ENCODE measurements at places on chromosomes 5 and 9.

GRCh38 chr5:110167384-110167783, 477.7 kb downstream of the MAN2A1 start:
- no peak for DNase-seq

- DNase-seq = no peak
These were observed 730 bp downstream of the WWC1 start for GRCh38 chr5:168291964-168292785.

GRCh38 chr9:95458666-95459065, 58.1 kb downstream of the PTCH1 start:
- DNase-seq = no peak

DNA sequence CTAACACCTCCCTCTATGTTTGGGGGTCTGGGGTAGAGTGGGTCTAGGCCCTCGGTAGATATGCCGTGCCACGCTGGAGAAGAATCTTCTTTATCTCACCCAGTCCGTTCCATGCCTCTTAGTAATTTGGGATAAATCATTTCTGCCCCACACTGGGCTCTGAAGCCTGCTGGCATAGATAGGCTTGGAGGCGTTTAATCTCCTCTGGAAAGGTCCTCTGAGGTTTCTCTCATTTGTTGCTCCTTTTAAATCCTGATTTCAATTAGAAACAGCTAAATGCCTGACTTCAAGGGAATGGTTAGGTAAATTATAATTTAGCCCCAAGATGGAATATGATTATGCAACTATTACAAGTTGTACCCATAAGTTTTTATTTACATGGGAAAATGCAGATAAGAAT, 57.8 kb upstream of the AKNA start:
- no peak for DNase-seq

DNA sequence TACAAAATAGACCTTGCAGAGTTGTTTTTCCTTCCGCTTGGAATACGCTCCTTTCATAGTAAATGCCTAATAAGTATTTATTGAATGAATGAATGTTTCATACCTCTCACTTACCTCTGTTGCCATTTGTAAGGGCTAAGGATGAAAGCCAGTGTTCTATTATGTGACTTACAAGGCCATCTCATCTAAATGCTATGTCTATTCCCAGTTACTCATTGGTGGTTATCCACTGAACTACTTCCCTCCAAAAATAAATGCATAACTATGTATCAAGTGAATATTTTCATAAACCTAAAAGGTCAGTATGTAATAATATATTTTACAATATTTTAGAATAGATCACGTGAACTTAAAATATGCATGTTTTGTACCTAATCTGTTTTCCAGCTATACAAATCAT, 670.5 kb upstream of the RGMB start:
- DNase-seq = no peak

DNA sequence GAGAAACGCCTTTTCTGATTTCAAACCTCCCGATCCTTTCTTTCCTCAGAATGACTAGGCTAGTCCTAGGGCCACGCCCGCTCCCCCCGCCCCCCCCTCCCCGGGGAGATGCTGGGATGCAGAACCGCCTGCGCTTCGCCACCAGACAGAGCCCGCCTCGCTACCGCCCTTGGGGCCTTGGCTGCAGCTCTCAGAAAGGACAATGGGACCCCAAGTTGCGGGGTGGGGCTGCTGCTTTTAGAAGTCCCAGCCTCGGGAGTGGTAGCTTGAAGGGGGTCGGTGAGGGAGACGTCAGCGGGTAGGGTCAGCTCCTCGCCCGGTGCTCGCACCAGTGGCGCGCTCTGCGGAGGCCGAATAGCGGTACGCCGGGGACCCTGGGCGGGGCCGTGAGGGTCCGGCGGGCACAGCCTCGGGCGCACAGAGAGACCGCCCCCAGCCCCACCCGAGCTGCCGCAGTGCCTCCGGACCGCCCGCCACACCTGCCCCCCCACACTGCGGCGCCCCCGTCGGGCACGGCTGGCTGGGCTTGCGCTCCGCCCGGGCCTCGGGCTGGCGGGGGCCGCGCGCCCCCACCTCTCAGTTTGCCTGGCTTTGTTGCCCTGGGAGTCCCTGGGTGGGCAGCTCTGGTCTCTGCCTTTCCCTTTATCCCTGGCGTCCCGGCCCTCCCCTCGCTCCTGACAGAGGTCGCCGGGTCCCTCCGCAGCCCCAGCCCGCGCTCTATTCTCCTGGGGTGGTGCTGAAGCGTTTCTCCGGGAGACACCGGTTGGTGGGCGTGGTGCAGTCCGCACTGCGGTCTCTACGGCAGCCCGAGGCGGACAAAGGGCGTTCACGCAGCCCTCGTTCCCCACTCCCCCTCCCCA, 1.2 kb downstream of the MAP1B start:
- no peak for DNase-seq

GRCh38 chr5:170554521-170555267, 50.9 kb downstream of the KCNIP1 start:
- no peak for DNase-seq

DNA sequence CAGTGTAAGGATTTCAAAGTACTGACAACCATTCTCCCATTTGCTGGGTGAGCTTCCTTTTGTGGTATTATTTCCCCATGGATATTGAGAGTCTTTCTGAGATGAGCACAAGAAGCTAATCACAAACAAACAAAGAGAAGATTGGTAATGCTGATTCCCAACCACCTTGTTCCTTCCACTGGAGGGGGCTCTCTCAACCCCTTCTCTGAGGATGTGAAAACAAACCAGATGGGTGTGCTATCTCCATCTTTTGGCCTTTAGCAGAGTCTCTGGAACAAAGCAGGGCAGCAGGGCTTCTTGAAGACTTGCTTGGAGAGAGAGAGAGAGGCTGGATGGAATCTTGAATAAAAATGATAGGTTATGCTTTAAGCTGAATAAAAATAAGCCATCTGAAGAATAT, 576.7 kb upstream of the ZNF462 start:
- no peak for DNase-seq

GRCh38 chr9:16625811-16626210, 244.7 kb downstream of the BNC2 start:
- DNase-seq = no peak

GRCh38 chr9:128390813-128391711, 19.9 kb downstream of the URM1 start:
- DNase-seq = no peak

Data from activated CD4-positive, alpha-beta T cell treated with anti-CD3 and anti-CD28 coated beads for 24 hours (primary cell).